ENCODE measurements at places on chromosomes 7 and 10. TPM values are rescaled to one million over a fixed set of nuclear protein-coding genes. Genes with fewer than 3 reads are reported as not detected.

PTN gene
- not detected for total RNA-seq

LMOD2 gene
- not detected for total RNA-seq

ZCCHC24 gene
- total RNA-seq = 1.2 TPM

PSD gene
- 1.6 TPM for total RNA-seq

CFAP43 gene
- total RNA-seq = 0.09 TPM

WNT8B gene
- 0.27 TPM for total RNA-seq

SMO gene
- total RNA-seq = 0.14 TPM

GPR37 gene
- not detected for total RNA-seq

AKR1E2 gene
- 10.7 TPM for total RNA-seq

CCDC6 gene
- total RNA-seq = 22.8 TPM

C7orf33 gene
- not detected for total RNA-seq

RASA4B gene
- total RNA-seq = 17.0 TPM

MMD2 gene
- total RNA-seq = not detected

CLCN1 gene
- total RNA-seq = not detected

PRPF18 gene
- total RNA-seq = 21.7 TPM

DOCK4 gene
- 0.23 TPM for total RNA-seq

HTR5A gene
- not detected for total RNA-seq

PLCE1 gene
- 0.02 TPM for total RNA-seq

PRSS37 gene
- total RNA-seq = not detected

GFRA1 gene
- total RNA-seq = not detected

LIPM gene
- not detected for total RNA-seq

BLOC1S2 gene
- total RNA-seq = 50.0 TPM

GPR15LG gene
- not detected for total RNA-seq

SDK1 gene
- total RNA-seq = 0.16 TPM

OGDHL gene
- total RNA-seq = 0.20 TPM
